ENCODE measurements at places on chromosomes 2 and 18. TPM values are rescaled to one million over a fixed set of nuclear protein-coding genes. Genes with fewer than 3 reads are reported as not detected.

Gene FAM237A
- total RNA-seq = not detected

Gene CDH19
- not detected for total RNA-seq

Gene REG1B
- total RNA-seq = not detected

Gene KLHL29
- total RNA-seq = 2.2 TPM

Gene CCDC148
- total RNA-seq = not detected

Gene CTAGE1
- not detected for total RNA-seq

Gene SERPINB10
- not detected for total RNA-seq

Gene GALR1
- not detected for total RNA-seq

Gene ITGB6
- not detected for total RNA-seq

Gene LRRTM1
- total RNA-seq = not detected

Gene SERPINB3
- not detected for total RNA-seq

Gene TCF7L1
- total RNA-seq = not detected

Gene CPO
- total RNA-seq = not detected

Gene SCN2A
- total RNA-seq = not detected

Gene L3MBTL4
- 1.1 TPM for total RNA-seq

Gene CCDC121
- 1.0 TPM for total RNA-seq

Gene XDH
- total RNA-seq = 0.15 TPM

Gene C1QL2
- not detected for total RNA-seq

Gene GPR39
- not detected for total RNA-seq

Gene CREG2
- total RNA-seq = 0.24 TPM

Gene CD8A
- 2.6 TPM for total RNA-seq

Gene KIAA2012
- not detected for total RNA-seq

Gene PDE1A
- total RNA-seq = not detected

Gene FLACC1
- 2.4 TPM for total RNA-seq

Gene MEP1B
- total RNA-seq = 0.10 TPM

All from T-helper 1 cell treated with Interleukin-12 subunit alpha and Interleukin-12 subunit beta and Interleukin-4 antibody, amounts not matched to agents 30 ng/mL and 1 ng/mL, for 36 hours (primary cell).